ENCODE measurements at places on chromosomes 13 and 19.
A peak's percentile ranks its signal among the peaks of the same experiment; 100 is the strongest.

DNA sequence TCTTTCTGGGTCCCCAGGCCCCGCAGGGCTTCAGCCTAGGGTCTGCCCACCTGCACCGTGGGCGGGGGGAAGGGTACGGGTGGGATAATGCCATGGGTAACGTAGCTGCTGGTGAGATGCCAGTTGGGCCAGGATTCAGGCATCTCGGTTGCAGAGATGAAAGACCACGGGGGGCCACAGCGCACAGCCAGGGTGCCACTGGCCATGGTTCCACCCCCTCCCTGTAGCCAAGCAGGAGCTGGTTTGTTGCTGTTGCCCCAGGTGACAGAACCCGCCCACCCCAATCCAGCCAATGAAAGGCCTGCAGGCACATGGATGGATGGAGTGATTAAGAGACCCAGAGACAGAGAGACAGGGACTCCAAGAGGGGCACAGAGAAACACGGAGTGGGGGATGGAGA, 1.0 kb upstream of the CGB7 start:
- peak; percentile 22 for DNase-seq
- H3K4me3 ChIP-seq: peak overlapping the region; percentile 79
- H3K4me1 ChIP-seq: peaks cover 16% of the 10 kb centered on the region
- H3K27me3 ChIP-seq: peaks cover 26% of the 10 kb centered on the region
- H3K27ac ChIP-seq: no peak overlapping the region
- H3K36me3 ChIP-seq: peaks cover 2% of the 10 kb centered on the region

- no peak overlapping the region for H3K4me3 ChIP-seq
- H3K27ac ChIP-seq: no peak overlapping the region
- H3K4me1 ChIP-seq: no peaks in the 10 kb centered on the region
- H3K36me3 ChIP-seq: no peaks in the 10 kb centered on the region
- H3K27me3 ChIP-seq: no peaks in the 10 kb centered on the region
Observed at GRCh38 chr13:90438576-90438975, 908.9 kb upstream of the MIR17HG start.

- H3K27ac ChIP-seq: no peak overlapping the region
- H3K36me3 ChIP-seq: no peaks in the 10 kb centered on the region
- no peak overlapping the region for H3K4me3 ChIP-seq
- H3K27me3 ChIP-seq: no peaks in the 10 kb centered on the region
- no peaks in the 10 kb centered on the region for H3K4me1 ChIP-seq
- DNase-seq: no peak
Observed at GRCh38 chr19:5205381-5205780, 135.2 kb downstream of the PTPRS start.

GRCh38 chr13:42258747-42259146, 13.2 kb upstream of the AKAP11 start:
- no peak overlapping the region for H3K4me3 ChIP-seq
- no peak overlapping the region for H3K27ac ChIP-seq
- H3K4me1 ChIP-seq: no peaks in the 10 kb centered on the region
- no peak for DNase-seq
- H3K36me3 ChIP-seq: peaks cover 2% of the 10 kb centered on the region

DNA sequence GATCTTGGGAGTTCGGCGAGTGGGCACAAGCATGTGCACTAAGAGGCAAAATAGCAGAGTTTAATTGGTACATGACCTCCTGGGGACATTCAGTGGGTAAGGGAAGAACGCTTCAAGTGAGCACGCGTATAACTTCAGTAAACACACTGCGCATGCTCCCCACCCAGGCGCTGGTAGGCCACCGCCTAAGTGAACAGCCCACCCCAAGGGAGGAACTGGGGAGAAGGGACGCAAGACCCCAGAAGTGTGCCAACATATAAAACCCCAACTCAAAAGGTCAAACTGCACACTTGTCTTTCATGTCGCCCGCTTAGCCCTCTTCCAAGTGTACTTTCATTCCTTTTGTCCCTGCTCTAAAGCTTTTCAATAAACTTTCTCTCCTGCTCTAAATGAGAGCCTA, 10.5 kb upstream of the NTN5 start:
- peaks cover 1% of the 10 kb centered on the region for H3K27me3 ChIP-seq
- peak overlapping the region; percentile 24 for H3K4me3 ChIP-seq

- no peak for DNase-seq
- peaks cover 30% of the 10 kb centered on the region for H3K4me1 ChIP-seq
- H3K36me3 ChIP-seq: peaks cover 4% of the 10 kb centered on the region
- H3K4me3 ChIP-seq: no peak overlapping the region
- no peak overlapping the region for H3K27ac ChIP-seq
Observed at GRCh38 chr19:18439025-18439909, 1.3 kb upstream of the ISYNA1 start.

- H3K36me3 ChIP-seq: peaks cover 2% of the 10 kb centered on the region
- peak within 1 kb of the TSS; percentile 96 for H3K4me3 ChIP-seq
- peaks cover 19% of the 10 kb centered on the region for H3K27me3 ChIP-seq
- no peak for DNase-seq
Observed at GRCh38 chr19:45404557-45405434, at the start of gene PPP1R13L. PPP1R13L (minus strand) TSS chr19:45405069; CDS start chr19:45398318, 6,751 bp downstream.

DNA sequence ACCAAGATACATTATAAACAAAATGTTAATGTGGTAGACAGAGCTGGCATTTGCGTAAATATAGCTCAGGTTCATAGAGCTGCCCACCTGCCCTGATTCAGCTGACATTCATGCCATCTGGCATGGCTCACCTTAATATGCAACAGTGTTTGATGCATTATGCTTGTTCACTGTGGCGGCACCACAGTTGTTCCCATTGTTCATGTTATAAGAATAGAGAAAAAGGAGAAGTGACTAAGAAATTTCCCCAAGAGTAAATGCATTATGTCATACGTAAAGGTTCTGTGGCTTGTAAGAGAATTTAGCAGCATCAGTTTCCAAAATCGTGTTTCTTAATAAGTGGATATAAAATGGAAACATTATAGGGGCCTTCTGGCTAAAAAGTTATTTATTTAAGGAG, 4.5 kb downstream of the CCNA1 start:
- peaks cover 2% of the 10 kb centered on the region for H3K4me1 ChIP-seq
- no peak overlapping the region for H3K27ac ChIP-seq
- no peak overlapping the region for H3K4me3 ChIP-seq
- peaks cover 7% of the 10 kb centered on the region for H3K27me3 ChIP-seq

- no peaks in the 10 kb centered on the region for H3K4me1 ChIP-seq
- DNase-seq: no peak
- no peak overlapping the region for H3K27ac ChIP-seq
- H3K27me3 ChIP-seq: no peaks in the 10 kb centered on the region
- H3K36me3 ChIP-seq: no peaks in the 10 kb centered on the region
Observed at GRCh38 chr19:28939236-28939635, 273.7 kb downstream of the UQCRFS1 start.
